ENCODE measurements at places on chromosomes 6 and 20. TPM values are rescaled to one million over a fixed set of nuclear protein-coding genes. Genes with fewer than 3 reads are reported as not detected.

The ENPP4 gene
- total RNA-seq, result 21.1 TPM

The GPANK1 gene
- total RNA-seq, result 17.4 TPM

The GRIK2 gene
- total RNA-seq, result 1.4 TPM

GRCh38 chr6:160131636-160132296 lies 10.2 kb downstream of the SLC22A1 start:
- no peak overlapping the region for H3K4me3 ChIP-seq
- no peak for DNase-seq
- no peaks in the 10 kb centered on the region for H3K27me3 ChIP-seq

DNA sequence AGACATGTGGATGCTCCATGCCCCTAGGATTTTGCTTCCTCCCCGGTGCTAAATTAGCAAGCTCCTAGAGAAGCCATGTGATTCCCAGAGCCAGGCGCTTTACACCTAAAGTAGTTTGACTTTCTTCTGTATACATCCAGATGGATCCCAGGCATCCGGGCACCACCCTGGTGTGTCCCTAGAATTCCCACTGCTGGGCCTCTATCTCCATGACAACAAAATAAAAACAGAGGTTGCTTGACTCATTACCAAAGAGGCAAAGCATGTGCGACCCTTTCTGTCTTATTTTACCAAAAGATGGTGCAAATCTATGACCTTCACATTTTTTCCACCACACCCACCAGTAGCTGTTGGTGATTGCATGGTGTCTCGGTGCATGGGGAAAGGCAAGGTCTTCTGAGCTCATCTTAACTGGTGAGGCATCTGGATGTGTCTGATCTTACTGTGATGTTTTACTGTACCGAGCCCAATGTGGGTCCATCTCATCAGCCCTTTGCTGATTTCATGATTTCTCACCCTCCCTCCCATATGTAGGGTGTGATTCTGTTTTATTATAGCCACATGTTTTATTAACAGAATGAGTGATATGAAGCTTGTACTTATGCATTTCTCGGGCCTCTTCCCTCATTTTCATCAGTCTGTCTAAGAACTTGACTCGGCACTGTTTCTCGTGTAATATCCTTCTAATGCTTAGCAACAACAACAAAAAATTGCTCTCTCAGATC lies 27.4 kb upstream of the VAPB start:
- no peaks in the 10 kb centered on the region for H3K4me1 ChIP-seq
- H3K36me3 ChIP-seq, result peaks cover 17% of the 10 kb centered on the region
- no peak overlapping the region for H3K27ac ChIP-seq

DNA sequence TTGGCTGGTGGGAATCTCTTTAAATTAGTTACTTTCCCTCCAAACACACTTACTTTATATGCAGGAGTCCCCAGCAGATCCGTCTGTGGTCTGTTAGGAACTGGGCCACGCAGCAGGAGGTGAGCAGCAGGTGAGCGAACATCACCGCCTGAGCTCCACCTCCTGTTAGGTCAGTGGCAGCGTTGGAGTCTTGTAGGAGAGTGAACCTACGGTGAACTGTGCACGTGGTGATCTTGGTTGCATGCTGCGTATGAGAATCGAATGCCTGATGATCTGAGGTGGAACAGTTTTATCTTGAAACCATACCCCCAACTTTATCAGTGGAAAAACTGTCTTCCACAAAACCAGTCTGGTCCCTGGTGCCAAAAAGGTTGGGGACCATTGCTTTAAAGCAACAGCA lies 5.0 kb downstream of the SERPINB6 start:
- peaks cover 33% of the 10 kb centered on the region for H3K4me1 ChIP-seq
- no peak overlapping the region for H3K4me3 ChIP-seq
- DNase-seq, result no peak

DNA sequence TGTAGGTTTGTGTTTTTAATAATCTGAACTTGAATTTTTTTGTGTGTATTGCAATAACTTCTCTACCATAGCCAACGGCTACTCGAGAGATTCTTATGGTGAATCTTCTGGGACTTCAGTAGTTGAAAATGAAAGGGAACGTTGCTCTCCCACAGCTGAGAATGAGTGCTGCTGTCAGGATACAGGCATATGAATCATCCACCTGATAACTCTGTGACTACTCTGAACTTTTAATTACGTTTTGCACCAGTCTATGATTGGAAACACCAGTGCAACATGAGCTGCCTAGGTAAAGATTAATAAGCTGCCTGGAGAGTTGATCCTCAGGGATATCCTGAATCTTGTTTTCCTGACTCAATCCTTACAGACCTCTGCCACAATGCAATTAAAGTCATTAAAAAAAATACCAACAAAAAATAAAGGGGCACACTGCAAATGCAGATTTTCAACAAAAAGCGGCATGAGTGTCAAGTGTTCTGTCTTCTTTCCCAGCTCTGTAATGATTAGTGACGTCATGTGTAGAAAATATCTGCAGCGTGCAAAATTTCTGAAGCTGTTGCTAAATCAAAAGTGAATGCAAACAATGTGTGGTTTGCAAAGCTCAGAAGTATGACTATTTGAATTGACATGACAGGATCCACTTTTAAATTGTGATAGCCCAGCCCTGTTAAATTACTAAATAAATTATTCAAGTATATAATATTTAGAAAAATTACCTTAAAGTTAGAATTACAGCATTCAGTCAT lies 432.2 kb downstream of the HTR1B start:
- no peaks in the 10 kb centered on the region for H3K27me3 ChIP-seq
- no peak overlapping the region for H3K27ac ChIP-seq
- no peaks in the 10 kb centered on the region for H3K36me3 ChIP-seq
- H3K4me1 ChIP-seq, result no peaks in the 10 kb centered on the region

GRCh38 chr6:155444952-155445903 lies 10.4 kb downstream of the NOX3 start:
- peaks cover 17% of the 10 kb centered on the region for H3K4me1 ChIP-seq
- H3K36me3 ChIP-seq, result no peaks in the 10 kb centered on the region
- H3K4me3 ChIP-seq, result no peak overlapping the region
- no peaks in the 10 kb centered on the region for H3K27me3 ChIP-seq
- no peak for DNase-seq

DNA sequence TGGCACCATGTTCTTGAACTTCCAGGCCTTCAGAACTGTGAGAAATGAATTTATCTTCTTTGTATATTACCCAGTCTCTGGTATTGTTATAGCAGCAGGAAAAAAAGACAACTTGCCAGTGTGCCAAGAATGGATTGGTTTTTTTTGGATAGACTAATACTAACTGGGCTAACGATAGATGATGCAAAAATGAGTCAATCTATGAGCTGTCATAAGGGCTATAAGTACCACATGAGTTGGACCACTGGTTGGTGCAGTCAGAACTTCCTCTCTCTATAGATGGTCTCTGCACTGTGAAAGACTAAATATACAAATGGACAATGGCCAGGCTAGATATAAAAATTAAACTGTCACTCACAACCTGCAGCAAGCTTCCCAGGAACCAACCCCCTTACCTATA lies 87.6 kb upstream of the COL21A1 start:
- H3K27ac ChIP-seq, result no peak overlapping the region
- DNase-seq, result no peak
- H3K36me3 ChIP-seq, result no peaks in the 10 kb centered on the region
- no peak overlapping the region for H3K4me3 ChIP-seq
- H3K27me3 ChIP-seq, result no peaks in the 10 kb centered on the region
- H3K4me1 ChIP-seq, result no peaks in the 10 kb centered on the region

DNA sequence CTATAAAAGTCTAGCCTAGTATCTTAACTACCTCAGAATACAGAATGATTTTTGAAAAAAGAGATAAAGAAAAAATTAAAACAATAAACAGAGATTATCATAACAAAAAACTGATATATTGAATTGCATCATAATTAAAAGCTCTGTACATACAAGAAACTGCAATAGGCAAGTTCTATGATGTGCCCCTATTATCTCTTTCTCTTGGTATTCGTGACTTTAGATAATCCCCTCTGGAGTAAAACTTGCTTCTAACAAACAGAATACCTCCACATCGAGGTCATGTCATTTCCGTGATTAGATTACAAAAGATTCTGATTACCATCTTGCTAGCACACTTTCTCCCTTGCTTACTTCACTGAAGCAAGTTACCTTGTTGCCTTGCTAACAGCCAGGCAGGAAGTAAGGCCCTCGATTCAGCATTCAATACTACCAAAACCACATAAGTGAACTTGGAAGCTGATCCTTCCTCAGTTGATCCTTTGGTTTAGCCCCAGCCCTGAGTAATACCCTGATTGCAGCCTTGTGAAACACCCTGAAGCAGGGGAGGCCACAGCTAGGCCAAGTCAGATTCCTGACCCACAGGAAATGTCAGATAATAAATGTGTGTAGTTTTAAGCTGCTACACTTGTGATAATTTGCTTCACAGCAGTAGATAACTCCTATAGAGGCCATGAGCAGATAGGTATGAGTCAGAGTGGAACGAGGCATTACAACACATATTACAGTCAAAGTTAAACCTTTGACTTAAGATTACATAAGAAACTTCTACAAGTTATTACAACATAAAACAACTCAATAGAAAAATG lies 53.7 kb upstream of the TMX4 start:
- DNase-seq, result no peak
- no peak overlapping the region for H3K4me3 ChIP-seq
- H3K36me3 ChIP-seq, result no peaks in the 10 kb centered on the region
- H3K27ac ChIP-seq, result no peak overlapping the region

DNA sequence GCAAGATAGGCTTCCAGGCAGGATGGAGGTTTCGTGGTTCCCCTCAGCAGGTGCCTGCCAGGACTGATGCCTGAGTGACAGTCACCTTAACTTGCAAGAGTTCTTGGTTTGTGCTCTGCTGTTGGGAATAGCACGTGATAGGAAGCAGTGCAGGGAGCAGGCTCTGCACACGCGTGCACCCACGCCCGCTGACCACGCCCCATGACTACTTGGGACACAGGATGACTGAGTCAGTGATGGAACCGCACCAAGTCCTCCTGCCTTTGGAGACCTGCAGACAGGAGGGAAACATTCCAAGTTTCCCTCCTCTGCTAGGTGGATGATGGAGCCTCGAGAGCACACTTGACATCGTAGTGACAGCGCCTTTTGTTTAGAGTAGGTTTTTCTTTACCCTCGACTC lies 164.2 kb downstream of the DTNBP1 start:
- no peaks in the 10 kb centered on the region for H3K27me3 ChIP-seq
- H3K4me1 ChIP-seq, result peaks cover 9% of the 10 kb centered on the region
- H3K4me3 ChIP-seq, result no peak overlapping the region
- no peak for DNase-seq
- H3K36me3 ChIP-seq, result peaks cover 91% of the 10 kb centered on the region
- no peak overlapping the region for H3K27ac ChIP-seq

DNA sequence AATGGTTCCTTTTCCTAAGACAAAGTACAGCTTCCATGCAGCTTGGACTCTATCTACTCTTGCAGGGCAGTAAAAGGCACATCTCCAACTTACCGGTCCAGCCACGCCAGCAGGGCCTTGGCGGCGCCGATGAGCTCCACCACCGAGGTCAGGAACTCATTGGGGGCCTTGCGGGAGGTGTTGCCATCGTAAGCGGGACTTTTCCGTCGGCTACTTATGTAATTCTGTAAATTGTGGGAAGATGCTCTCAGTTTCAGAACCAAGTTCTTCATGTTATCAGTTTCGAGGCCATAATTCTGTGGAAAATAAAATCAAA lies 68.5 kb downstream of the CNKSR3 start:
- no peaks in the 10 kb centered on the region for H3K27me3 ChIP-seq
- H3K4me3 ChIP-seq, result no peak overlapping the region
- no peak for DNase-seq

DNA sequence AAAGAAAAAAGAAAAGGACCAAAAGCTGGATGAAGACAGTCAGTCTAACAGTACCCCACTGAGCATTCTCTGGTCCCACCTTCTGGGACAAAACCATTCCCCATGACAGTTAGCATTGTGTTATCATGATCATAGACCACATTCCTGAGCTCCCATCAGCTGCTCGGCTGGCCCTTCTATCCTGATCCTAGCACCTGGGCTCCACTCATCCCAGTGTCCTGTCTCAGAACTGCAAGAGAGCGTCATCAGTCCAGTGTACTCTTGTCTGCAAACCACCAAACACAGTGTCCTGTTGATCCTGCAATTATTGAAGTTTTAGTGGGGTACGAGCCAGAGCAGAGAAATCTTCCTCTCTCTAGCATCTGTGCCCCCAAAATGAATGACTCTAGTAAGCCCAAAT lies 16.0 kb upstream of the TAAR1 start:
- peaks cover 4% of the 10 kb centered on the region for H3K4me1 ChIP-seq
- H3K27ac ChIP-seq, result no peak overlapping the region
- no peaks in the 10 kb centered on the region for H3K27me3 ChIP-seq
- DNase-seq, result no peak
- H3K4me3 ChIP-seq, result no peak overlapping the region

DNA sequence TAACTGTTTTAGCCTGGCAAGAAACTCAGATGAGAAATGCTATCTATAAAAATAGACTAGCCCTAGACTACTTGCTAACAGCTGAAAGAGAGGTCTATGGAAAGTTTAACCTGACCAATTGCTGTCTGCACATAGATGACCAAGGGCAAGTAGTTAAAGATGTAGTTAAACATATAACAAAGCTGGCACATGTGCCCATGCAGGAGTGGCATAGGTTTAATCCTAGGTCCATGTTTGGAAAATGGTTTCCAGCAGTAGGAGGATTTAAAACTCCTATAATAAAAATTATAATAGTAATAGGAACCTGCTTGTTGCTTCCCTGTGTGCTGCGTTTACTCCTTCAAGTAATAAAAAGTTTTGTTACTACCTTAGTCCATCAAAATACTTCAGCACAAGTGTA lies 51.2 kb upstream of the ADGRF4 start:
- no peaks in the 10 kb centered on the region for H3K27me3 ChIP-seq
- H3K4me1 ChIP-seq, result peaks cover 8% of the 10 kb centered on the region
- H3K36me3 ChIP-seq, result no peaks in the 10 kb centered on the region
- H3K27ac ChIP-seq, result no peak overlapping the region
- DNase-seq, result no peak
- no peak overlapping the region for H3K4me3 ChIP-seq

GRCh38 chr6:35519313-35520015 lies 6.8 kb upstream of the TULP1 start:
- H3K27ac ChIP-seq, result no peak overlapping the region
- H3K4me3 ChIP-seq, result no peak overlapping the region
- no peaks in the 10 kb centered on the region for H3K4me1 ChIP-seq

DNA sequence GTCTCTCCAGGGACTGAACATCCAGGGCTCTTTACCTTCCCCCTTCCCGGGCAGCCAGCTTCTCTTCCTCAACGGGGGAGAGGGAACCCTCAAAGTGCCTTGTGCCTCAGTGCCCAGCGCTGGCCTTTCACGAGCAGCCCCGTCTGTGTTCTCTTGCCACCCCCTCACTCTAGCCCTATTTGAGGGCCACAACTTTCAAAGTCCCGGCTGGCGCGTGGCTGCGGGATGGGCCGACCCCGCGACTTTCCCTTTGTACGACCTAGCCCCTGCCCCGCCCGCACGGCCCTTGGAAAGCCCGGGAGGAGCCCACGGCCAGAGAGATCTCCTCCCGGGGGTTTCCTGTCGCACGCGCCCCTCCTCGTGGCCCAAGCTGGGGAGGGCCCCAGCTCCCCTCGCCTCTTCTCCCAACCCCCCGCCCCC lies 559 bp downstream of the SCRT2 start:
- H3K27me3 ChIP-seq, result peaks cover 73% of the 10 kb centered on the region
- DNase-seq, result peak; percentile 73
- H3K36me3 ChIP-seq, result no peaks in the 10 kb centered on the region
- H3K4me1 ChIP-seq, result peaks cover 29% of the 10 kb centered on the region

Measured in spleen (tissue), 13 donors.